ENCODE measurements at places on chromosomes 2 and 18. TPM values are rescaled to one million over a fixed set of nuclear protein-coding genes. Genes with fewer than 3 reads are reported as not detected.

Gene TLX2
- 0.52 TPM for total RNA-seq

GRCh38 chr2:160335441-160335840 is 135.4 kb upstream of the ITGB6 start:
- no peak for DNase-seq

DNA sequence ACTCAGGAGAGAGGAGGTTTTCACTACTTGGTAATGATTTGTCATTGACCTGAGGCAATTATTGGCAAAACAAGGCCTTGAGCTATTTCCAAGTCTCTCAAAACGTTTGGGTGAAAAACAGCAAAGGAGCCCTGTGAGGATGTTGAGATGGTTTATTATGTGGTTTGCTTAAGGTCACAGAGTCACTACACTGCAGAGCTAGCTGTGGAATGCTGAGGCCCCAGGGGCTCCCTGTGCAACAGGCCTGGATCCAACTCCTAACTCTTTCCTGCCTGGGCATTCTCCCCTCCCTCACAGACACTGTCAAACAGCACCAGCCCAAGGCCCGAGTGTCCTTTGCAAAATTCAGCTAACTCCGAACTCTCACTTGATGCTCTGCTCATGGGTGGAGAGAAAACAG is 754.6 kb upstream of the SOX11 start:
- DNase-seq, result no peak

DNA sequence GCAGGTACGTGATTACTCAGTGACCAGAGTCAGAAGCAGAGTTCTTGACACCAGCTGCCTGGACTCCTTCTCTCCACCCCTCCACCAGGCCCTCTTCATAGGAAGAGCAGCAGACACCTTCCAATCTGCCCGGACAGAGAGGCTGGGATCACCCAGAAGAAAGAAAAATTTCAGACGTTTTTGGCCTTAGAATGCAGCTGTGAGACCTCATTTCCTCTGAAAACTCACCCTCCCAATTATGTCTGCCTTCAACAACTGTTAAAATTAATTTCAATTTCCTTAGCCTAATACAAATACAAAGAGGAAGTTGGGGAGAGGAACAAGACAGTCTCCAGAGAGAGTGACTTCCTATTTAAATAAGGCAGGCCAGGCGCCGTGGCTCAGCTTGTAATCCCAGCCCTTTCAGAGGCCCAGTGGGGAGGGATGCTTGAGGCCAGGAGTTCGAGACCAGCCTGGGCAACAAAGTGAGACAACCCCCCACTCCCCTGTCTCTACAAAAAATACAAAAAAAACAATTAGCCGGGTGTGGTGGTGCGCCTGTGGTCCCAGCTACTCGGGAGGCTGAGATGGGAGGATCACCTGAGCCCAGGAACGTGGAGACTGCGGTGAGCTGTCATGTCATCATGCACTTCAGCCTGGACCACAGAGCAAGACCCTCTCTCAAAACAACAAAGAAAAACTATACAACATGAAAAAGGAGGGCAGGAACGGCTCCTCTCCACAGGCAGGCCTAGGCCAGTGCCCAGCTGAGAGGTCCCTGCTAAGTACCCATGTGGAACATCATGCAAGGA is 1.6 kb downstream of the SLC66A2 start:
- DNase-seq, result no peak

GRCh38 chr2:55338268-55338667 is 69.2 kb upstream of the MTIF2 start:
- no peak for DNase-seq

All from activated CD4-positive, alpha-beta memory T cell treated with anti-CD3 and anti-CD28 coated beads for 36 hours (primary cell).